Stimulated activated CD4-positive, alpha-beta T cell treated with anti-CD3 and anti-CD28 coated beads, Interleukin-12 subunit alpha, Interleukin-12 subunit beta, amount 100 ng/mL, for 4 hours (primary cell): ENCODE measurements at places on chromosomes 11 and 22.

DNA sequence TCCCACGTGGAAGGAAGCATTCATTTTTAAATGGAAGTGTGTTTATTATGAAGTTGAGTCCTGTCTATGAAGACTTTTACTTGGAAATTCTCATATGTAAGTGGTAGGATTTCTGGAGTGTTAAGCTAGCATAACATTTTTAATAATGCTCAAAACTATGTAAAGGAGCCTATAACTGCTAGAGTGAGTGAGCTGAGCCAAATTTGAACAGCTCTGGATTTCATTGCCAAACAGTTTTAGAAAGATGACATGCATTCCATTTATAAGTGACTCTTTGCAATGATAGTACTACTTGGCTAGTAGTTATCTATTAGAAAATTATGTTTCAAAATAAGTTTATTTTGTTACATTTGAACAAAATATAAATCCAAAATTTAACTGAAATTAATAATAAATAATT lies 721.2 kb downstream of the LUZP2 start:
- no peak for DNase-seq

GRCh38 chr11:2669634-2670469 lies 29.9 kb downstream of the KCNQ1OT1 start:
- no peak for DNase-seq

DNA sequence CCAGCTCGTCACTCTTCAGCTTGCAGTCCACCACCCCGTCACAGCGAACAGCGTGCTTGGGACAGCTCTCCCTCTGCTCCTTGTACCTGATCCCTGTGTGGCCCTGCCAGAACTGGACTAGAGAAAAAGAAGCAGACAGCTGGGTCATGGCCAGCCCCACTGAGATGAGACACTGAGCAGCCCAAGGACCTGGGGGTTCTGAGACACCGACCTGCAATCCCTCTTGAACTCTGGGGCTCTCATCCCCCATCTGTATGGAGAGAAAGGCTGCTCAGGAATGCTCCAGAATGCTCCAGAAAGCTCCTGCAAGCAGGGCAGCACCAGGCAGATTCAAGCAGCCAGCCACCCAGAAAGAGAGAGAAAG lies 14.8 kb downstream of the TMPRSS13 start:
- no peak for DNase-seq

DNA sequence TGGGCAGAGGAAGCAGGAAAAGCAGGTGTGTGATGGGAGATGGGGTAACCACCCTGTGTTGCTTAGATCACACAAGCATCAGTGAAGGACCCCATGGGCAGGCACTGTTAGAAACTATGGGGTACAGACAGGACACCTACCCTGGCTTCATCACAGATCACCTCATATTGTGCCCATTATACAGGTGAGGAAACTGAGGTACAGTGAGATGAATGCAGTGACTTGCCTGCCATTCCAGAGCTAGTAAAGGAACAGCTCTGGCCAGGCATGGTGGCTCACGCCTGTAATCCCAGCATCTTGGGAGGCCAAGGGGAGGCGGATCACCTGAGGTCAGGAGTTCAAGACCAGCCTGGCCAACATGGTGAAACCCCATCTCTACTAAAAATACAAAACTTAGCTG lies 5.9 kb upstream of the MARK2 start:
- no peak for DNase-seq

GRCh38 chr11:33454264-33454663 lies 197.1 kb downstream of the HIPK3 start:
- DNase-seq: no peak

GRCh38 chr11:39165021-39165420 lies 2294.4 kb downstream of the LRRC4C start:
- DNase-seq: no peak

DNA sequence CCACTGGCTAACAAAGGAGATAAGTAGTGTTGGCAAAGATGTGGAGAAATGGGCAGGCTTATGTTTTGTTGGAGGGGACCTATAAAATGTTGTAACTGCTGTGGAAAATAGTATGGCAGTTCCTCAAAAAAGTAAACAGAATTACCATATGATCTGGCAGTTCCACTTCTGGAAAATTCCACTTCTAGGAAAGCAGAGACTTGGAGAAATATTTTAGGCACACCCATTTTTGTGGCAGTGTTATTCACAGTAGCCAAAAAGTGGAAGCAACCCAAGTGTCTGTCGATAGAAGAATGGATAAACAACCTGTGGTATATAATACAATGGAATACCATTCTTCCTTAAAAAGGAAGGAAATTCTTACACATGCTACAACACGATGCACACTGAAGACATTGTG lies 57.0 kb upstream of the ADORA2A start:
- DNase-seq: no peak

DNA sequence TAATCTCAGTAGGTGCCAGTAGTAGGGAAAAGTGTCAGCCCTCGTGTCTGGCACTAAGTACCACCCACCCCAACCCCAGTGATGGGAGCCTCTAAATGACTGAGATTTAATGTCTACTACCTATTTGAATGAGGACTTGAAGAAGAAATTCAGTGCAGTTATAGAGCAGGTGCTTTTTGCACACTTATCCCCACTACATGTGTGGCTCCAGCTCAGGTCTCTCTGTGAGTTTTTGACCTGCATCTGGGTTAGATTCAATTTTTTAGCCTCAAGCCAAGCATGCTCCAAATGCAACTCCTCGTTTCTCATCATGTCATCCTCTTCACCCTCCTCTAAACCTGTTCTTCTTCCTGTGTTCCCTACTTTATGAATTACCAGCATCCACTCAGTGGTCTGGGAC lies 24.9 kb upstream of the NNMT start:
- no peak for DNase-seq

- no peak for DNase-seq
These were observed 2357.2 kb downstream of the LRRC4C start for GRCh38 chr11:39102236-39102635.

GRCh38 chr11:17760102-17761029 lies 25.8 kb downstream of the KCNC1 start:
- DNase-seq: no peak

DNA sequence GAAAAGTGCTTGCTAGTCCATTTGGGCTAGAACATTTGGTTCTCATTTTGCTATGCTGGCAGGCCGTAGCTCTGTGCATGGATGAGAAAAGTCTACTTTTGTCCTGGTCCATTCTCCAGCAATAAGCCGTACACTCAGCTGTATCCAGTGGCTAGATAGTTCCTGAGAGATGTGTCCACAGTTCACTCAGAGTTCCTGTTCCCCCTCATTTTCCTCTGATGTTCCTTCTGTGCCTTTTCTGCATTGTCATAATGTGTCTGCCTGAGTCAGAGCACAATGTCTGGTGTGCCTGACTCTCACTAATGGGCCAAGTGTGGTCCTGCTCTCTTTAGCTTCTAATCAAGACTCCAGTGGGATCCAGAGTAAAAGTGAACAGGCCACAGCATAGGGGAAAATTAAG lies 215.7 kb upstream of the CTSC start:
- DNase-seq: no peak

DNA sequence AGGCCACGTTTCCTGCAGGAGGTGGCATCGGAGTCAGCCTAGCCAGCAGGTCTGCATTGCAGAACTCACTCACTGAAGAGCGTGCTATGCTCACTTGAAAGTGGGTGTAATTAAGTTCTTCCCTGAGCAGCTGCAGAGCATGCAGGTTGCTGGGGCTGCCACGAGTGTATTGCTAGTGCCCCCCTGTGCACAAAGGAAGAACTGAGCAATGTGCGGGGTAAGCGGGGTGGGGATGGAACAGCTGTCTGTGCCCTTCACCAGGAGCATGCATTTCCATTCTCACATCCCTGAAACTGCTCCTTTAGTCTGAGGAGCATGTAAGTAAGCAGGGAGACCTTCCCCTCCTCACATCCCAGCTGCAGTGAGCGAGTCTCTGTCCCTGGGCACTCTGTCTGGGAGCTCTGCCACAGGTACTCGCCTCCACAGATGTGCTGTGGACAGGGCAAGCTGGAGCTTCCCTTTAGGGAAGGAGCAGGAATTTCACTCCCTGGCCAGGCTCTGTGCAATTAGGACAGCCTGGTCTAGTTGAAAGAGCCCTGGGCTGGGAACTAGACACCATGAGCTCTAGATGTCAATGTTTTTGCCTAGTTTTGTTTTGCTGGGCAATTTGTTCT lies 1031.8 kb downstream of the NTM start:
- no peak for DNase-seq

GRCh38 chr11:33657757-33658156 lies 42.9 kb downstream of the C11orf91 start:
- no peak for DNase-seq

DNA sequence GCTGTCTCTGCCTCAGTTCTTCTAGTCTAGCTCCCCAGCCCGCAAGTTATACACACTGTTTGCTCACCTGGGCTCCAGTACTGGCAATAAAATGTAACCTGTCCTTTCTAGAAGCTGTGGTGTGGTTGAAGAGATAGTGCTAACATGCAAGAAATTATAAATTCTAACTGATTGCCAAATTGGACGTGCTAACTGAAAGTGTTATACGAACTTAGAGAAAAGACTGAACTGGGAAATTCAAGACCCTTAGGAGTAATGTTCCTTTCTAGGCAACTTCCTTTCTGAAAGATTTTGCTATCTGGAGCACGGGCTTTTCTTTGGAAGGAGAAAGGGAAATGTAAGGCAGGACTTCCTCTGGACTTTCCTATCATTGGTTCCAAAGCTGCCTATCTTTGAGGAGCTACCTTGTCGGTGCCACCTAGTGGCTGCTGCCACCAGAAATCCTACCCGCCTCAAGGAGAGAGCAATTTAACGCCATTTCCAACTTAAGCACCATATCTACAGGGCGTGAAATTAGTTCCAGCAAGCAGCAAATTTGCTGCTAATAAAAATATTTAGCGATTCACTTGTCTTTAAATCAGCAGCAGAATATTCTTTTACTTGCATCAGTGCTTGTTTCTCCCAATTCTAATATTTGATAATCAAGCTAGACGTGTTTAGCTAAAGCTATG lies 12.7 kb upstream of the TMEM218 start:
- peak; percentile 10 for DNase-seq

GRCh38 chr11:33021937-33022336 lies 6.3 kb downstream of the DEPDC7 start:
- DNase-seq: no peak

DNA sequence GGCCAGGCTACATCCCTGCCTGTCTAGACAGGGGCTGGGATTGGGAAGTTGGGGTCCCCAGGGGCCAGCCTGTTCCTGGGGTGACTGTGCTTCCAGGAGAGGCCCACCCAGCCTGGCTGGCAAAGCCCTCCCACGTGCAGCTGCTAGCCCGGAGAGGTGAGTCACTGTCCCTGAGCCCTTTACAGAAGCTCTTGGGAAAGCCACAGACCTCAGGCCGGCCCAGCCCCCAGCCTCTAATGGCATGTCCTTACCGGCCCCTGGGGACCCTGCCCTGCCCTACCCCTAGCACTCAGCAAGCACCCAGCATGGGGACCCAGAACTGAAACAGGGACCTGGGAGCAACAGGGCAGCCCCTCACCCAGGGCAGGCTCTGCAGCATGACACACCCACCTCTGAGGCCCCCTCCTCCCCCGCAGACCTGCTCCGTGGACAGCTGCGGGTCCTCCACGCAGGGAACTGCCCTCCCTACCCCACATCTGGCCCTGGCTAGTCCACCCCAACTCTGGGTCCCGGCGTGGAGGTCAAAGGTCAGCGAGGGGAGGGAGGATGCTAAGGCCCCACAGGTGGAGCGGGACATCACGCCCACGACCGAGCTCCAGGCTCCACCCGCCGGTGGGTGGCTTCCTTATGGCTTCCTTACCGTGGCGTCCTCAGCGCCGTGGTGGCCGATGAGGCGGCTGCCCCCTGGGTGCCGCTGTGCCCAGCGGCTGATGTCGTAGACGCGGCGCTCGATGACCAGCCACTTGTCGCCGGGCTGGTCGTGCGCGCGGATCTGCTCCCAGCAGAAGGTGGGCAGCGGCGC lies 615 bp downstream of the FADS3 start:
- no peak for DNase-seq

- DNase-seq: no peak
These were observed 13.6 kb upstream of the ABCC8 start for GRCh38 chr11:17490232-17490631.

DNA sequence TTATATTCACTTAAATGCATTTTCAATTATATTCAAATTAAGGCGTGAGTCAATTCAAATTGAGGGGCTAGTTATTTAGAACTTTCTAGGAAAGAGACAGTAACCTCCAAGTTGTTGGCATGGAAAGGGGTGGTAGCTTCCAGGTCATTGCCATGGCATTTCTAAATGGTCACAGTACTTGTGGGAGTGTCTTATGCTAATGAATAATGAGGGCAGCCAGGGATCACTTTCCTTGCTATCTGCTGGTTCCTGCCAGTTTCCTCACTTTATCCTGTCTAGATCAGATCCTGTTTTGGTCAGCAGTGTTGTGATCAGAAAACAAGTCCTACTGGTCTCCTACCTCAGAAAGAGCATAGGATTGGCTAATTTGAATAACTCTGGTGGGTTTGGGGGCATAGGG lies 21.8 kb upstream of the RNASEH2C start:
- no peak for DNase-seq

DNA sequence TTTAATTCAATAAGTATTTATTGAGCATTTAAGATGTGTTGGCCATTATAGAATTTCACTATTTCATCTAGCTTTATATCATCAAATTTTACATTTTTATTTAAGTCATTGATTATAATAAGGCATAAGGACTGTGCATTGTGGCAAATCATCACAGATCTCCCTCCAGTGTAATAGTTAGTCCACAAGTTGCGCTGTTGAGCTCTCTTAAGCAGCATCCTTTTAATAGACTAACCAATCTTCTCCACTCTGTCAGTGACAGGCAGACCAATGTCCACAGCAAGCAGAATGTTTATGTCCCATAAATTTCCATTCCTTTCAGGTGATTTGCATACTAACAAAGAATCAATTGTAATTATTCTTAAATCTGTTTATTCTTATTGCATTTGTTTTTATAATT lies 595.3 kb upstream of the CCDC90B start:
- no peak for DNase-seq

- no peak for DNase-seq
These were observed 38.2 kb downstream of the TOM1 start for GRCh38 chr22:35337932-35338331.

- no peak for DNase-seq
These were observed 174.4 kb downstream of the MAML2 start for GRCh38 chr11:96168623-96169022.
